ENCODE measurements at places on chromosomes 1 and 21.

DNA sequence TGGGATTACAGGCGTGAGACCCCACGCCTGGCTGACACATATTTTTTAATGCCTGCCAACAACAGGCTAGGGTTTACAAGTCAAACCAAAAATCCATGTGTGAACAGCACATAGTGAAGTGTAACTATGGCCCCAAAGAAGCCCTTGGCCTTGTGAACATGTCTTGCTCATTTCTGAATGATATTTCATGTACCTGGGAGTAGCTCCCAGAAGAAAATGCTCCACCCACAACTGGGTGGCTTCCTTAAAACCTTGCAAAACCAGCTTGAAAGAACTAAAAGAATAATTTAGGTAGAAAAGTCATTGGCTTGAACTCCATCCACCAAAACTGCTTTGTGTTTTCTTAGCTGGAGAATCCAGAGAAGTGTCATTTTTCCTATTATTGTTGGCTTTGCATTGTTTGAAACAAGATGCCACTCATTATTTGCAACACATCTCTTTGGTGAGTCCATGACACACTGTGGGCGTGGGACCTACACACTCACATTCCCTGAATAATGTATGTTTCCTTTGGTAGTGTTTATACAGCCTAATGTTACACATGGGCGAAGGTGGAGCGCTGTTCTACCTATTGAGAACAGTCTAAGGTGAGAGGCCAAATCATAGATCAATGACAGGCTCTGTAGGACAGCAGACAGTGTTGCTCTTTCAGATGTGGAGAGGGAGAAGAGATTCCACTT lies 28.5 kb upstream of the SDE2 start:
- no peak for DNase-seq

DNA sequence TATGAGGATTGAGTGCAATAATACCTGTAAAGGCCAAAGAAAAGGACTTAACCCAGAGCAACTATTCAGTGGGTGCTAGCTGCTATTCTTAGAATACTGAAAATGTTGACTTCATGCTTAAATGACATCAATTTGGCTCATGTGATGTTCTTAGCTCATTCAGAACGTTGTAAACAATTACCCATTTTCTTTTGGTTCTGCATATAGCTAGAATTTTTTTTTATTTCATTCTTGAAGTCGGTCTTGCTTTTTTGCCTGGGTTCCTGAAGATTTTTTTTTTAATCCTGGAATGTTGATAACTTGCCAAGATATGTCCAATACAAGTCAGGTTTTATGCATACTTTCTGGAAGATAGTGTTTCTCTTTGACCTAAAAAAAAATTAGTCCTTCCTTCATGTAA lies 772.0 kb downstream of the LTN1 start:
- no peak for DNase-seq

- no peak for DNase-seq
Observed at GRCh38 chr1:11072216-11072917, 12.5 kb upstream of the SRM start.

DNA sequence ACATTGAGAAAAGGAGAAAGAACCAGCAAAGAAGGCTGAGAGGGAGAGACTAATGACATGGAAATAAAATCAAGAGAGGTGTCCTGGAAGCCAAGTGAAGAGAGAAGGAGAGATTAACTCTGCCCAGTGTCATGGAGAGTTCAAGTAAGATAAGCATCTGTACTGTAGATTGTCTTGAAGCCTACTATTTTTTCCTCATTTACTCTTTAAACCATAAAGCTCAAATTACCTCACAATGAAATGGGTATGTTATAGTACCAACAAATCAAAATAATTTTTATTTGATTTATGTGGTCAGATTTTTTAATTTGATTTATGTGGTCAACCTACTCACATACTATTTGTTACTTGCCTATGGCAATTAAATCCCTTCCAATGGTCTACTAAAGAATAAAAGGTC lies 5.2 kb upstream of the PALMD start:
- no peak for DNase-seq

DNA sequence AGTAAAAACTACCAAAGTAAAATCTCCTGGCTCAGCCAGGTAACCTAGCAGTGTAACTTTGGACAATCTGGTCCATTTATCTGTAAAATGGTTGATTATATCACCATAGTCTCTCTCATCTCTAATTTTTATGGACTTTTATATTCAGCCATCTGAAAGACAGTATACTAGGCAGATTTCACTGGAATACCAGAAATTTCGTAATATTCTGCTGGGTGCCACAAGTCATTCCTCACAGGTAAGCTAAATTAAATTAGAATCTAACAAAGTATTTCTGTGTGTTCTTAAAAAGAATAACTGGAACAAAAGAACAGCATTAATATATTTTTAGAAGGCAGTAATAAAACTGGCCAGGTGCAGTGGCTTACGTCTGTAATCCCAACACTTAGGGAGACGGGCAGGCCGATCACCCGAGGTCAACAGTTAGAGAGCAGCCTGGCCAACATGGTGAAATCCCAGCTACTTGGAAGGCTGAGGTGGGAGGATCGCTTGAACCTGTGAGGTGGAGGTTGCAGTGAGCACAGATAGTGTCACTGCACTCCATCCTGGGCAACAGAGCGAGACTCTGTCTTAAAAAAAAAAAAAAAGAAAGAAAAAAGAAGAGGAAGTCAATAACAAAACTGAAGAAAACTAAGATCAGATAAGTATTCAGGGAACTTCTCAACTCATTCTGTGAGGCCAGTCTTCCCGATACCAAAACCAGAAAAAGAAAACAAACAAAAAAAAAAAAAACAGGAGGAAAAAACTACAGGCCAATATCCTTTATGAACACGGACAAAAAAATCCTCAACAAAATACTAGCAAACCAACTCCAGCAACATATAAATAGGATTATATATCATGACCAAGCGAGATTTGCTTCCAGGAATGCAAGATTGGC lies 35.9 kb downstream of the PIK3R3 start:
- no peak for DNase-seq

DNA sequence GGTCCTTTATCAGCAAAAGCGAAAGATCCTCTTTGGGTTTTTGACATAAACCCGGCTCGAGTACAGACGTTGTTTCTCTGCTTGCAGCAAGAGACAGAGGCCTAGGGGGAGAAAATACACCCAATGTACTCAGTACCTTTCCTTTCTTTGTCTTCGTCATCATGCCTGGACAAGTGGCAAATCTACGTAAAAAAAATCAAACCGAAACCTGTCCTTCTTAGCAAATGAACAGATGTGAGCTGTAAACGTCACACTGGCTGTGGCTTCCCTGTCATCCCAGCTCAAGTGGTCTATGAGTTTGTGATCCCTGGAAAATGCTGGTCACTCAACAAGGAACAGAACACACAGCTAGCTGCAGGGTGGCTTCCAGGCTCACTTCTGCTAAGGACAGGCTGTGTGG lies 39.9 kb downstream of the STPG1 start:
- no peak for DNase-seq

DNA sequence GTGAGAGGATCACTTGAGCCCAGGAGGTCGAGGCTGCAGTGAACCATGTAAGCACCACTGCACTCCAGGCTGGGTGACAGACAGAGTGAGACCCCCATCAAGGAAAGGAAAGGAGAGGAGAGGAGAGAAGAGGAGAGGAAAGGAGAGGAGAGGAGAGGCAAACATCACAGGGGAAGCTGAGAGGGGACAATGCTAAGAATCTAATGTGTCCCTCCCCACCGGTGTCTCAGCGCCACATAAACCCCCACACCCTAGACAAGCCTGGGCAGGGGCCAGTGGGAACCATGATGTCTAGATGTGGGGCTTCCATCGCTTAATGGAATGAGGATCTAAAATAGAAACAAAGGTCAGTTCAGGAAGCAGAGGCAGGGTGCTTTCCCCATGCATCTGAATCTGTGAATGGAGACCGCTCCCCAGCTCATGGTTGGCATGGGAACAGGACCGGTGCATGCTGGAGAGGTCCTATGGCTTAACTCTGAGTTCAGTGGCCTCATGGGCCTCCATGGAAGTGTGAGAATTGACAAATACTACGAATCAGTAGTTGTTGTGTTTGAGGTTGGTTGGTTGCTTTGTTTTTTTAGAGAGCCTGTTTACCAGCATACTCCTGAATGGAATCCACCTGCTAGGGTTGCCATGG lies 16.3 kb upstream of the LAPTM5 start:
- no peak for DNase-seq

GRCh38 chr1:92804721-92805201 lies 19.9 kb upstream of the EVI5 start:
- no peak for DNase-seq

DNA sequence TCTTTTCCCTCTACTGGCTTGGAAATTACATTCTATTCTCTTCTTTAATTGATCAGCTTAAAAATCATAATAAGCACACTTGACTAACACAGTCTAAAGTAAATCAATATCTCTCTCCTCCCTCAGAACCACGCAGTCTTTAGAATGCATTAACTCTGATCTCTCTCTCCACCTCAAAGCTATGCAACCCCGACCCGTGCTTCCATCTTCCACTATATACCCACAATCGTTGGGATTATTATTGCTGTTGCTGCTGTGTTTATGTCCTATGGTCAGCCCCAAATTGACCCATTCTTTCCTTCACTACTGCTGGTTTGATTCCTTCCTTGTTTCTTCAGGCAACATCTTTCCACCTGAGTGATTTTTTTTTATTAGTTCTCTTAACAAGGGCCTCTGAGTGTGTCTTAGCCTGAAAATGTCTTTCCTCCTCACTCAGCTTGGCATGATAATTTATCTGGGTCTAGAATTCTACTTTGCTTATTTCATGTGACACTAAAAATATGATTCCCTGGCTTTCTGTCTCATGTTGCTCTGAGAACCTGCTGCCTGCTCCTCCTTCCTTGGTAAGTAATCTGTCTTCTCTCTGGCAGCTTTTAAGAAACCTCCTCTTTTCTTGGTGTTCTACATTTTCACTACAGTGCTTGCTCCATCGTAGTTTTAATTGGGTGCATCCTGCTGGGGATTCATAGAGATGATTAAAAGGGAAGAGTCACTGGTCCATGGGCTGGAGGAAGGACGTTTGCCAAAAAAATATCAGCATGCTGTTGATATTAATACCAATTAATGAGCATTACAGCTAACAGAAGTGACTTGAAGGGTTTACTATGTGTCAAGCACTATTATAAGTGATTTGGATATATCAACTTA lies 472.2 kb downstream of the MATN1 start:
- DNase-seq, result no peak

DNA sequence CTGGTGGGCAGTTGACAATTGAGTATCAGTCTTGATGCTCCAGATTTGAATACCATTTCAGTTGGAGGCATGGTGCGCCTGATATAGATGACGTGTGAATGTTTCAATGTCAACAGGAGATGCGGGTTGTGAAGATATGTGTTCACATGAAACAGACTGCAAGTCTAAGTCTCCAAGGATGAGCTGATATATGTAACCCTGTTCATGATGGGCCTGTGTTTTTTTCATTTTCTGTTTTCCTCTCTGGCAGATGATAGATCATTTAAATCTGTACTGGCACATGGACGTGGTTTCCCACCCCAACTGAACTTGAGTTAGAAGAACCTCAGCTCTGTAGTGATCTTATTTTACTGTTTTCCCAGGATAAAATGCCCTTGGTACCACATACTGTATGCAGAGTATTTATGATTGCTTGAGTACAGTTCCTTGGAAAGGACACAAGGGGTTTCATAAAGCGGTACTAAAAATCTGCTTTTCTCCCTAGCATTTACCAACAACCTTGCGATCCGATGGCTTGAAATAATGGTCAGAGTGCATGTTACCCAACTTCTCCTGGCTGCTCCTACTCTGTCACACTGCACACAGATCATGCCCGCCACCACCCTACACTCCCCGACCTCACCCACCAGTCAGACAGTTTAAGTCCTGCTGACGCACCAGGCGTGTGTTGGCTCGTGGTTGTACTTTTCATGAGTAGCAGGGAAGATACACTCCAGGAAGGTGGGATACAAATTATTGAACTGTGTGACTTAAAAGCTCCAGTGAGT lies 131.1 kb downstream of the NFIA start:
- no peak for DNase-seq

DNA sequence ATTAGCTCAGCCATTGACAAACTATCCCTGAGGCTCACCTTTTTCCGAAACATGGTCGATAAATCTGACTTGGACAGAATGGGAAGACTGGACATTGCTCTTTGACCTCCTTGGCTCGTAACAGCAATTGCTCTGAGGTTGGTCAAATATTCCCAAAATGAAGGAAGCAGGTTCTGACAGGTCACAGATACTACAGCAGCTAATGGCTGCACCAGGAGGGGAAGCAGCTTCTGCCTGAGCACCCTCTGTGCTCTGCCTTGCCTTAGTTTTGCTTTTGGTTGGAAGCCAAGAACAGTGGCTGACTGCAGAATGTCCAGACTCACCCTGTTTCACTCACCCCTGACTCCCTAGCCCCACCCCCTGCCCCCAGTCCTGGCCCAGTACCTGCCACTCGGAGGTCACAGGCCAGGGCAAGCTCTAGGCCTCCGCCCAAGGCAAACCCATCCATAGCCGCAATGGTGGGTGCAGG lies 15.4 kb downstream of the ECHDC2 start:
- DNase-seq, result no peak

GRCh38 chr1:219650880-219651279 lies 38.0 kb upstream of the ZC3H11B start:
- DNase-seq, result no peak

- no peak for DNase-seq
Observed at GRCh38 chr21:32956061-32956656, 69.6 kb upstream of the OLIG2 start.

DNA sequence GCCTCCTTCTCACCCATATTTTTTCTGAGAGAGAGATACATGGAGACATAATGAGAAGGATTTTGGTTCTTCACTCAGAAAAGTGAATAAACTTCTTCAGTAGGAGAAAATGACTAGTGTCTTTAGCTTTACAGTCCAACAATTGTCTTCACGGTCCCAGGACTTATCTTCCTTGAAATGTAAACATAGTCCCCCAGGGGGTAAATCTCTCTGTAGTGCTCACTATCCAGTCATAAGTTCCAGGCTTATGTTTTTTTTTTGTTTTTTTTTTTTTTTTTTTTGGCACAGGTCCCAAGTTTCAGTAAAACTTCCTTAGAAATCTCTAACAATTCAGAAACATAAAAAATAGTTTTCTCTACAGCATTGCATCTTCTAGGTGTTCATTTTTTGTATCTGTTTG lies 890.2 kb upstream of the B3GALT2 start:
- DNase-seq, result no peak

- no peak for DNase-seq
Observed at GRCh38 chr1:48025076-48025475, 27.9 kb upstream of the TRABD2B start.

Measured in SK-N-SH (cell line).